ENCODE measurements at places on chromosomes 11 and 22.

GRCh38 chr11:70490208-70490607 is 91.9 kb downstream of the CTTN start:
- DNase-seq: no peak

DNA sequence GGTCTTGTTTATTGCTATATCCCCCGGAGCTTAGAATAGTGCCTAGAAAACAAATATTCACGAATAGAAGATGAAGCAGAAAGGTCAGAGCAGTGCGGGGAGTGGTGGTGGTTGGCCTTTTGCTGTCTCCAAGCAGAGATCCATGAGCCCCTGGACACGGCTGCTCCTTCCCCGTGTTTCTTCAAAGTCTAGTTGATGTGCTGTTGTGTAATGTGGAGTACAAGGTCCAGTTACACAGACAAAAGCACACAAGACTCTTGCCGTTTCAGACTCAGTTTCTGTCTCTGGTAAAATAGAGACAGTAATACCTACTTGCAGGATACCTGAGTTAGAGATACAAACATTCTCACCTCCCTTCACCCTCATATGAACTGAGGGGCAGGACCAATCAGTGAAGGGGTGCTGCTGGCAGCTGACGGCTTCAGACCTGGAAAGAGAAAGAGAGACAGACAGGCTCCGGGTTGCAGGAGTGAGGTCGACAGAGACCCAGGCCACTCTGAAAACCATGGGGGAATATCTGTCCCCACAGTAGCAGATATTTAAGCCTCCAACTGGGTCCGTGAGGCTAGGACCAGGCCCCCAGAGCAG is 56.2 kb downstream of the RASSF10 start:
- DNase-seq: no peak

GRCh38 chr11:44236296-44236695 is 73.6 kb downstream of the ALX4 start:
- DNase-seq: no peak

DNA sequence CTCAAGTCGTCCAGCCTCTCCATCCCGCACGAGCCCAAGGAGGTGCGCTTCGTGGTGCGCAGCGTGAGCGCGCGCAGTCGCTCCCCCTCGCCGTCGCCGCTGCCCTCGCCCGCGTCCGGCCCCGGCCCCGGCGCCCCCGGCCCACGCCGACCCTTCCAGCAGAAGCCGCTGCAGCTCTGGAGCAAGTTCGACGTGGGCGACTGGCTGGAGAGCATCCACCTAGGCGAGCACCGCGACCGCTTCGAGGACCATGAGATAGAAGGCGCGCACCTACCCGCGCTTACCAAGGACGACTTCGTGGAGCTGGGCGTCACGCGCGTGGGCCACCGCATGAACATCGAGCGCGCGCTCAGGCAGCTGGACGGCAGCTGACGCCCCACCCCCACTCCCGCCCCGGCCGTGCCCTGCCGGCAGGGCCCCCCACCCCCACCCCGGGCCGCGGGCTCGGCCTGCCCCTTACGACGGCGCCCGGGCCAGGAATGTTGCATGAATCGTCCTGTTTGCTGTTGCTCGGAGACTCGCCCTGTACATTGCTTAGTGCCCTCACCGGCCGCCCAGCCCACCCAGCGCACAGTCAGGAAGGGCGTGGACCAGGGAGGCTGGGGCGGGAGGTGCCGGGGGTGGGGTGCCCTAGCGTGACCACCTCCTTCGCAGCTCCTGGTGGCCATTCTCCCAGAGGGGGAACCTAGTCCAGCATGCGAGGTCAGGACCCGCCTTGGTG is 6.9 kb upstream of the ACR start:
- DNase-seq: no peak

GRCh38 chr11:93537049-93537448 is 6.1 kb downstream of the SMCO4 start:
- DNase-seq: no peak

DNA sequence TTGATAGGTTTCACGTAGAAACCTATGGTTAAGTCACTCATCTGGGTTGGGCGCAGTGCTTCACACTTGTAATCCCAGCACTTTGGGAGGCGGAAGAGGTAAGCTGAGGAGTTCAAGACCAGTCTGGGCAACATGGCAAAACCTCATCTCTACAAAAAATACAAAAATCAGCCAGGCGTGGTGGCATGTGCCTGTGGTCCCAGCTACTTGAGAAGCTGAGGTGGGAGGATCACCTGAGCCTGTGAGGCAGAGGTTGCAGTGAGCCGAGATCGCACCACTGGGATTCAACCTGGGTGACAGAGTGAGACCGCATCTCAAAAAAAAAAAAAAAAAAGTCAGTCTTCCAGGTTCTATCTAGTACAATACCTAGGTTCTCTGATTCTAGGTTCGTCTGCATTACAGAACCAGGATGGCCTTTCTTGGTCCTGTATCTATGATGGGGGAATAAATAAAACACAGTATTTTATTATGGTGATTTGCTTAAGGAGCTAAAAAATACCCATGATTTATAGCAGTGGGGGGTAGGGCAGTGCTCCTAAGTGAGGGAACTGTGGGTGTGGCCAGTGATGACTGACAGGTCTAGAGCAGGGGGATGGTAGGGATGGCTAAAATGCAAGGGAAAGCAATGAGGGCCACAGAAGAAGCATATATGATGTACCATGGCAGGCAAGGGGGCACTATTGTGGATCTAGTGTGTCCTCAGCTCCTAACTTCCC is 65.5 kb upstream of the NUP160 start:
- DNase-seq: no peak

GRCh38 chr11:112784323-112785073 is 176.7 kb upstream of the NCAM1 start:
- no peak for DNase-seq

DNA sequence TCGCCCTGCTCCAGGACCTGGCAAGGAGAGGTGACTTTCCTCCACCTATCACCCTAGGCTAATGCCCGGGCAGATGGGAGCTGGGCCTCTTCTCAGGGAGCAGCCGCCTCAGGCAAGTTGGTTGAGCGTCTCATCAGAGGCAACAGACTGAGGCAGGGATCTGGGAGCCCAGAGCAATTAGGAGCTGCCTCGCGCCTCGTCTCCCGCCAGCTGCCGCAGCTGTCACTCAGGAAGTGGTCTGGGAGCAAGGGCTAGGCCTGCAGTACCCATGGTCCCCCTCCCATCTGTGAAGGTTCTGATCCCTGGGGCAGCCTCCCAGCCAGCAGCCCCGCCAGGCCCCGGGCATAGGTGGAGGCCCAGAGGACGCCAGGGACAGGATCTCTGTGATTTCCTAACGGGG is 4.6 kb upstream of the CABP7 start:
- DNase-seq: no peak

DNA sequence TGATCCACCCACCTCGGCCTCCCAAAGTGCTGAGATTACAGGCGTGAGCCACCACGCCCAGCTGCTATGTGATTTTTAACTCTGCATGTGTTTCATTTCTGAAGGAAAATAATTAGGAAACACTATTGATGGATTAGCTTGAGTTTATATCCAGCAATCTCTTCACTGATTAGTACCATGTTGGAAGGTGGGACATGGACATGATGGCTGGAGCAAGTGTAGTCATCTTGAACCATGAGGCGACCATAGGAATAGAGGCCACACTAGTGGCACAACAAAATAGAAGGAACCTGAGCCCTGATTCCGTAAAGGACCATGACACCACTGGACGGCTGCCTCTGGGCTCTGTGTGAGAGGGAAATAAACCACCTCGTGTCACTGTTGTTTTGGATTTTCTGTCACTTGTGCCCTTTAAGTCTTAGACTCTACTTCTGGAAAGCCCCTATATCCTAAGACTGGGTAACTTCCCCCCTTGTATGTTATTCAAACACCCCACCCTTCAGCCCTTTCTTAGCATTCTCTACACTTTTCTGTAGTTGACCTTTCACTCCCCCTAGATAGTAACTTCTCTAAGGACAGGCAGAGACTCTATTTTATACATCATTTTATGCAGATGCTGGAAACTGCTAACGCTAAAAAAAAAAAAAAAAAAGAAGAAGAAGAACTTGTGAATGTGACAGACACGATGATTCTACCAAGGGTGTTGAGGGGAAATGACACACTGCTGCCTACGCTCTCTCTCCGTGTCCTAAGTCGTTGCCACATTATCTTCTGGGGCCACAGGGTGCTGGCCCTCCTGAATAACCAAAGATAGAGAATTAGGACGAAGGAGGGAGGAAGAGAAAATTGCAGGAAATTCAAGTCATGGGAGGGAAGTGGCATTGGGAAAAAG is 2.7 kb upstream of the VPS37C start:
- DNase-seq: peak; percentile 27

- DNase-seq: no peak
These were observed 91.1 kb upstream of the B3GAT1 start for GRCh38 chr11:134503100-134503499.

GRCh38 chr11:73273222-73273895 is 1.2 kb downstream of the P2RY6 start:
- DNase-seq: no peak

DNA sequence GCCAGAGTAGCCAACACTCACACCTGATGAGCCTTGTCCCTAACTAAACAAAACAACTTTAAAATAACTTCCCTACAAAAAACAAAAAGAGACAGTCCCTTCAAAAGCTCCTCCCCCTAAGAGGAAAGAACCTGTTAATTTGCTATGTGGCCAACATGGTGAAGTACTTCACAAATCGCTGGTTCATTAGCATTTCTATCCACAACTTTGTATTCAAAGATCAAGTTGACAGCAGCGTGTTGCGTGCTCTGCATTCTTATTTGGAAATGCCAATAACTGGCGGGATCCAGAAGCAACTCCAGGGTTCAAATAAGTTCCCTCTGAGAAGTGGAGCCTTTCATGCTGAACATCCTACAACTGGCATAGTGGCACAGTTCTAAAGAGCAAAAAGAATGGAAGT is 48.6 kb downstream of the CADM1 start:
- DNase-seq: no peak

DNA sequence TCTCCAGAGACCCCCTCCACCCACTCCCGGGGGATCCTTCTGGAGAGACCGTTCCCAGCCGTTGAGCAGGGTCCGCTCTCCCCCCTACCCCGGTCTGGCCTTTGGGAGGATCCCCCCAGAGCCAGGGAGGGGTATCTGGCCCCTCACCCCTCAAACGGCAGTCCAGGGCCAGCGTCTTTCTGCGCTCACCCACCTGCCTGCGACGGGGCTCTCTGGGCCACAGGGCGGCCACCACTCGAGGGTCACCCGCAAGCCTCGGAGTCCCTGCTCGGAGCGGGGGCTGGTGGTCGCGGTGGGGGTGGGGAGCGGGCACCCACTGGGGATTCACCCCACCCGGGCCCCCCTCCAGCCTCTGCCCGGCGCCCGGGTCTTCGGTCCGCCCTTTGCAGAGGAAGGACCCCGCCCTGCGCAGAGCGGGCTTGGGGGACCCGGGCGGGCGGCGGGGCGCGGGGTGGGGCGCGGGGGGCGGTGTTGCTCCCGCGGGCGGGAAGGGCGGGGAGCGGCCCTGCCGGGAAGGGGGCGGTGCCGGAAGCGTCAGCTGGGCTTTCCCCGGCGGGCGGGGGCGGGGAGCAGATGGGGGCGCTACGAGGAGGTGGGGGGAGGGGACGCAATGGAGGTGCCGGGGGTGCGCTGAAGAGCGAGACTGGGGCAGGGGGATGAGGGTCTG is 16.6 kb downstream of the CRELD2 start:
- peak; percentile 91 for DNase-seq

GRCh38 chr11:86062719-86063118 is 6.2 kb downstream of the PICALM start:
- no peak for DNase-seq

DNA sequence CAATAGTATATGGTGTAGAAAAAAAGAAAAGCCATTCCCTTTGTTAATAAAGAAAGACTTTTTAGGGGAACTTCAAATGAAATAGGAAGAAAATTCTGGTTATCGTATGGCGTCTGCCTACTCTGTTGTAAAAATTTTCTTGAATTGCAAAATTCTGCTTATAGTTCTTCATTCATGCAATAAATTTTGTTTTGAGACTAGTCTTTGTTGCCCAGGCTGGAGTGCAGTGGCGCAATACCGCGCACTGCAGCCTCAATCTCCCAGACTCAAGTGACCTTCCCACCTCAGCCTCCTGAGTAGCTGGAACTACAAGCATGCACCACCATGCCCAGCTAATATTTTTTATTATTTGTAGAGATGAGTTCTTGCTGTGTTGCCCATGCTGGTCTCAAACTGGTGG is 5.8 kb downstream of the DDIAS start:
- no peak for DNase-seq

- DNase-seq: no peak
These were observed 12.4 kb downstream of the CRYBA4 start for GRCh38 chr22:26634189-26634588.

- no peak for DNase-seq
These were observed 153.4 kb downstream of the CACNA1I start for GRCh38 chr22:39723899-39724351.

DNA sequence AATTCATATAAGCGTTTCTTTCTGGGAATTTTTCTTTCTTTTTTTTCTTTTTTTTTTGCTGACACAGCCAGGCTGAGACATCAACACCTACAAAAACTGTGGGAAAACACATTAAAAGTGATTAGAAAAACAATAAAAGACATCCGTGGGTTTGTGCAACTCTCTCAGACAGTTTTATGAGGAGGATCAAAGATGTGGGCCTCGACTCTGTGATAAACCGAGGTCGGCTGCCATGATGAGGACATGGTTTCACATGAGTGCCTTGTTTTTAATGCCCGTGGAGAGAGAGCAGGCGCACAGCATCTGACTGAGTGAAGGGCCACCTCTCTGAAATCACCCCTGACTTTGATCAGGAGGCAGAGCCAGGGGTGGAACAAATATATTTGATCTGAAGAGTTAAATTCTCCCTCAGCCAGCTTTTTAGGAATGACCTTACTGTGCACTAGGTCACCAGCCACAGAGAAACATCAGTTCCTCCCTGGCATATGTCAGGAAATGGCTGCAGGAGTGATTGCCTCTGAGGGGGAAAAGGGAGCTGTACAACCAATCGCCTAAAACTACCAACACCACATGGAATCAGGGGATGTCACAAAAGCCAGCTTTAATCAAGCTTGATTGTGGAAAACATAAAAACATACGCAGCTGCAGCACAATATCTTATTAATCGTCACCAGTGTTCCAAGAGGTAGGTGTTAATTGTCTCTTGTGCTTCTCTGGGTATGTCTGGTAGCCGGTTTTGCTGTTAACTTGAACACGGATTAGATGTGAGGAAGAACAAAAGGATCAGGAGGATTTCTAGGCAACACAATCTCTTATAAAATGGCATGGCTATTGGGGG is 164.7 kb downstream of the MAML2 start:
- no peak for DNase-seq

GRCh38 chr11:33588056-33588455 is 112.6 kb downstream of the C11orf91 start:
- no peak for DNase-seq

GRCh38 chr11:40104941-40105550 is 1354.4 kb downstream of the LRRC4C start:
- DNase-seq: no peak

Data from stimulated activated CD4-positive, alpha-beta T cell treated with anti-CD3 and anti-CD28 coated beads, Interleukin-1b, Interleukin-23, amount 100 ng/mL, for 48 hours (primary cell).